ENCODE measurements at places on chromosomes 16 and 17.

GRCh38 chr16:48561960-48562393 lies 48.0 kb downstream of the N4BP1 start:
- no peak for ATAC-seq

DNA sequence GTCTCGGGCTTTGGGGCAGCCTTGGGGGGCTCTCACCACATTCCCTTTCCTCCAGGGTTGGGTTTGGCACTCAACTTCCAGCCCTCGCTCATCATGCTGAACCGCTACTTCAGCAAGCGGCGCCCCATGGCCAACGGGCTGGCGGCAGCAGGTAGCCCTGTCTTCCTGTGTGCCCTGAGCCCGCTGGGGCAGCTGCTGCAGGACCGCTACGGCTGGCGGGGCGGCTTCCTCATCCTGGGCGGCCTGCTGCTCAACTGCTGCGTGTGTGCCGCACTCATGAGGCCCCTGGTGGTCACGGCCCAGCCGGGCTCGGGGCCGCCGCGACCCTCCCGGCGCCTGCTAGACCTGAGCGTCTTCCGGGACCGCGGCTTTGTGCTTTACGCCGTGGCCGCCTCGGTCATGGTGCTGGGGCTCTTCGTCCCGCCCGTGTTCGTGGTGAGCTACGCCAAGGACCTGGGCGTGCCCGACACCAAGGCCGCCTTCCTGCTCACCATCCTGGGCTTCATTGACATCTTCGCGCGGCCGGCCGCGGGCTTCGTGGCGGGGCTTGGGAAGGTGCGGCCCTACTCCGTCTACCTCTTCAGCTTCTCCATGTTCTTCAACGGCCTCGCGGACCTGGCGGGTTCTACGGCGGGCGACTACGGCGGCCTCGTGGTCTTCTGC lies 8.4 kb downstream of the SLC16A3 start:
- no peak for ATAC-seq

DNA sequence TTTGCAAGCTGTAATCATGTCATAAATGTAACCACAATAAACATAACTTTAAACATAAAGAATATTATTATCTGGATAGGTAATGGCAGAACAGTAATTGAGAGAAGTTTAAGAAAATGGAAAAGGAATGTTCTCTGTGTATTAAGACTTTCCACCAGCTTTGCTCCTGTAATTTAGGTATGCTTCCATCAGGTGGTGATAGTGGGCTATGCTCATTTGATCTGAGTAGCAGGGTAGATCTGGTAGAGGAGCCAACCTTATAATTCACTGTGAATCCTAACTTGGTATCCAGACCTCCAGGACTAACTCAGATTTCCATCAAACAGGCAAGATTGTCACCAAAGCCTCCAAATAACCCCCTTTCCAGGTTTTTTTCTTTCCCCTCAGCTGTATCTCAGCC lies 137.9 kb upstream of the ZKSCAN2 start:
- ATAC-seq: no peak

GRCh38 chr17:38551121-38551520 lies 54.6 kb downstream of the SRCIN1 start:
- ATAC-seq: no peak

DNA sequence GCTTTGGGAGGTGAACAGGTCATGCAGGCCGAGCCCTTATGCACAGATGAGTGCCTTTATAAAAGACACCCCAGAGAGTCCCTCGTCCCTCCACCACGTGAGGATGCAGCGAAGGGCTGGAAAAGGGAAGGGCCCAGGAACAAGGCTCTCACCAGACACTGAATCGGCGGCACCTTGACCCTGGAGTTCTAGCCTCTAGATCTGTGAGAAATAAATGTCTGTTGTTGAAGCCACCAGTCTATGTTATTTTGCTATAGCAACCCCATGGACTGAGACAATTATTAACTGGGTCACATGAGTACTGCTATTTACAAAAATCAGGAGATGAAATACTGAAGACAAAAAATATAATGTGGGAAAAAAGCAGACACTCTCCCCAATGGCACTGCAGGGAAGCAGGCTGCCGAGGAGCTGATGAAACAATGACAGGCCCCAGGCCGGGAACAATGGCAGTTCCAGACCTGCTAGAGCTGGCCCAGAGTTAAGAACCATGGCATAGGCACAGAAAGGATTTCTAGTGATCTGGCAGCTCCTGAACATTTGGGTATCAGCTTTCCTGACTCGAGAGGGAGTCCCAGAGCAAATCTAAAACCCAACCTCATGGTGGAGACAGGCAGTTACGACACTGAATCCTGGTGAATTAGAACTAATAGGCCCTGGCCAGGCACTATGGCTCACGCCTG lies 17.8 kb upstream of the GGA2 start:
- ATAC-seq: no peak

GRCh38 chr17:1160591-1161390 lies 19.0 kb downstream of the ABR start:
- ATAC-seq: no peak

DNA sequence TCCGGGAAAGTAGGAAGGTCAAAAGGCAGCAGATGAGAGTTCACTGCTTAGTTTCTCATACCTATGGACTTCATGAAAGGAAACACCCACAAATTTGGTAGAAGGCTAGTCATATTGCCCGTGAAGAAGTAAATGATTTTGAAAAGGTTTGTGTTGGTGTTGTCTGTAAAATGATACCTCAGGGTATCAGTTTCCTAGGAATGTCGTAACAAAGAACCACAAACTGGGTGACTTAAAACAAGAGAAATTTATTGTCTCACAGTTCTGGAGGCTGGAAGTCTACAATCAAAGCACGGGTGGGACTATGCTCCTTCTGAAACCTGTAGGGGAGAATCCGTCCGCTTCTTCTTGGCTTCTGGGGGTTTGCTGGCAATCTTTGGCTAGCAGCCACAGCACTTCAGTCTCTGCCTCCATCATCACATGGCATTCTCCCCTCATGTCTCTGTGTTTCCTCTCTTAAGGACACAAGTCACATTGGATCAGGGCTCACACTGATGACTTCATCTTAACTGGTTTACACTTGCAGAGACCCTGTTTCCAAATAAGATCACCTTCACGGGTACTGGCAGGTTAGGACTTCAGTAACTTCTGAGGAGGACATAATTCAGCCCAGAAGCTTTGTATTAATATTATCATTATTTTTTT lies 2.0 kb upstream of the NAE1 start:
- ATAC-seq: no peak

GRCh38 chr17:76079956-76080767 lies 1.2 kb downstream of the ZACN start:
- peak; percentile 19 for ATAC-seq

DNA sequence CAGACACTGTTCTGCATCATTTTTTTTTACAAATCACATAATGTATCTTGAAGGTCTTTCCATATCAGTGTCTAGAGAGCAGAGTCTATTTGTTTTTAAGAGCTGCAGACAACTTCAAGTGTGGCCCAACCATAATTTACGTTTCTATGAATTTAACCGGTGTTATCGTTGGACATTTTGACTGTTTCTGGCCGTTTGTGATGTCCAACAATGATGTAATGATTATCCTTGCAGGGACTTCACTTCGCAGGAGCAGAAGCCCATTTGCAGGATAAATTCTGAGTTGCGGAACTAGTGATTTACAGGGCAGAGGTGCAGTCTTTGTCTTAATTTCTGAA lies 26.9 kb upstream of the HLF start:
- ATAC-seq: no peak

DNA sequence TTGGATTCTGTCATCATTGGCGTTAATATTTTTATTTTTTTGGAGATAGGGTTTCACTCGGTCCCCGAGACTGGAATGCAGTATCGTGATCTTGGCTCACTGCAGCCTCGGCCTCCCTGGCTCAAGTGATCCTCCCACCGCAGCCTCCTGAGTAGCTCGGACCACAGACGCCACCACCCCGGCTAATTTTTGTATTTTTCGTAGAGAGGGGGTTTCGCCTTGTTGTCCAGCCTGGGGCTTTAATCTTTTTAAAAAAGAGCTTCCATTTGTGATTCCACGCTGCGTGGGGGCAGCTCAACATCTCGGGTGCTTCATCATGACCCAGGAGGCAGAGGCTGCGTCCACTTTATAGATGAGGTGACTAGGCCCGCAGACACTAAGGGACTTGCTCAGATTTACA lies 1.5 kb downstream of the BANP start:
- no peak for ATAC-seq

DNA sequence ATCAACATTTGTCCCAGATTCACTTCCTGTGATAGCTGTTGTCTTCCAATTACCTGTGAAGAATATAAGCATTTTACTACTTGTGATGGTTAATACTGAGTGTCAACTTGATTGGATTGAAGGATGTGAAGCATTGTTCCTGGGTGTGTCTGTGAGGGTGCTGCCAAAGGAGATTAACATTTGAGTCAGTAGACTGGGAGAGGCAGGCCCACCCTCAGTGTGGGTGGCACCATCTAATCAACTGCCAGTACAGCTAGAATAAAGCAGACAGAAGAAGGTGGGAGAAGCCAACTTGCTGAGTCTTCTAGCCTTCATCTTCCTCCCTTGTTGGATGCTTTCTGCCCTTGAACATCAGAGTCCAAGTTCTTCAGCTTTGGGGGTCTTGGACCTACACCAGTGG lies 660.4 kb upstream of the GOT2 start:
- ATAC-seq: no peak

- ATAC-seq: no peak
These were observed 34.4 kb downstream of the CTU2 start for GRCh38 chr16:88740727-88741055.

- no peak for ATAC-seq
These were observed 232.1 kb upstream of the CACNG5 start for GRCh38 chr17:66602659-66603384.
